Activated naive CD4-positive, alpha-beta T cell treated with anti-CD3 and anti-CD28 coated beads for 36 hours (primary cell): ENCODE measurements at places on chromosomes 3 and 15. TPM values are rescaled to one million over a fixed set of nuclear protein-coding genes. Genes with fewer than 3 reads are reported as not detected.

TMCO5A gene
- not detected for total RNA-seq

ARL6IP5 gene
- 66.4 TPM for total RNA-seq

HTD2 gene
- total RNA-seq: 8.1 TPM

PEX11A gene
- 1.0 TPM for total RNA-seq

CAMK1 gene
- total RNA-seq: 18.9 TPM

GPR87 gene
- total RNA-seq: 0.19 TPM

TCF12 gene
- 70.7 TPM for total RNA-seq

GRCh38 chr3:49352890-49353421, 5.2 kb downstream of the GPX1 start:
- peaks cover 21% of the 10 kb centered on the region for H3K36me3 ChIP-seq
- no peak for DNase-seq
- no peak overlapping the region for H3K27ac ChIP-seq
- peaks cover 13% of the 10 kb centered on the region for H3K4me1 ChIP-seq

GRCh38 chr3:45611209-45611608, 16.7 kb downstream of the LIMD1 start:
- peaks cover 3% of the 10 kb centered on the region for H3K36me3 ChIP-seq
- no peak for DNase-seq
- no peak overlapping the region for H3K4me3 ChIP-seq
- H3K27me3 ChIP-seq: no peaks in the 10 kb centered on the region
- no peak overlapping the region for H3K27ac ChIP-seq

DNA sequence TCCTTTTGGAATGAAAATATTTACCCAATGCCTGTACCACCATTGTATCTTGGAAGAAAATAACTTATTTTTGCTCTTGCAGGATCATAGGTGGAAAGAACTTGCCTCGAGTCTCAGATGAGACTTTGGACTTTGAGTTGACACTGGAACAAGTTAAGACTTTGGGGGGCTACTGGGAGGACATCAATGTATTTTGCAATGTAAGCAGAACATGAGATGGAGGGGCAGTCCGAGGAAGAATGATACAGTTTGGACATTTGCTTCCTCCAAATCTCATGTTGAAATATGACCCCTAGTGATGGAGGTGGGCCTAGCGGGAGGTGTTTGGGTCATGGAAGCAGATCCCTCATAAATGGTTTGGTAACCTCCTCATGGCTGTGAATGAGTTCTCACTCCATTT, 1428.6 kb downstream of the ZPLD1 start:
- H3K27ac ChIP-seq: no peak overlapping the region
- H3K4me1 ChIP-seq: no peaks in the 10 kb centered on the region
- H3K36me3 ChIP-seq: no peaks in the 10 kb centered on the region

GRCh38 chr3:171446801-171447578, 13.2 kb downstream of the TNIK start:
- no peak overlapping the region for H3K27ac ChIP-seq
- no peak for DNase-seq
- H3K36me3 ChIP-seq: peaks cover 2% of the 10 kb centered on the region
- no peak overlapping the region for H3K4me3 ChIP-seq
- H3K4me1 ChIP-seq: peaks cover 50% of the 10 kb centered on the region
- no peaks in the 10 kb centered on the region for H3K27me3 ChIP-seq

GRCh38 chr3:128329491-128330213, 137.0 kb downstream of the DNAJB8 start:
- no peaks in the 10 kb centered on the region for H3K27me3 ChIP-seq
- H3K4me1 ChIP-seq: peaks cover 23% of the 10 kb centered on the region
- H3K4me3 ChIP-seq: no peak overlapping the region
- no peaks in the 10 kb centered on the region for H3K36me3 ChIP-seq

DNA sequence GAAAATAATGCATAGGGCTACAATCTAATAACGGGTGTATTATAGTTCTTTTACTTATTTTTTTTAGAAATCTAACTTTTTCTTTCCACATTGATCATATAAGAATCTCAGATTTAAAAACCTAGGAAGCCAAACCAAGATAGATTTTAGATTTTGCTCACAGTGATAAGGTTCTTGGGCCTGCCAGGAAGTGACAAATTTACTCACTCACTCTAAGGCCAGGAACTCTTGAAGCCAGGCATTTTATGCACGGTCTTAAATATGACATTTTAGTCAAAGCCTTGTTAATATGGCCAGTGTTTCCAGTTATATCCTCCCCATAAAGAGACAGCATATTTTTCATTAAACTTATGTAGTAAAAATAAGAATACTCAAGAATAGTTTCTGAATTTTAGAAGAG, 271.4 kb downstream of the SQOR start:
- H3K4me3 ChIP-seq: no peak overlapping the region
- no peaks in the 10 kb centered on the region for H3K36me3 ChIP-seq
- H3K27me3 ChIP-seq: peaks cover 2% of the 10 kb centered on the region
- H3K27ac ChIP-seq: no peak overlapping the region

- H3K4me1 ChIP-seq: no peaks in the 10 kb centered on the region
- no peak for DNase-seq
- no peak overlapping the region for H3K4me3 ChIP-seq
- H3K36me3 ChIP-seq: no peaks in the 10 kb centered on the region
- peaks cover 15% of the 10 kb centered on the region for H3K27me3 ChIP-seq
These were observed 105.6 kb upstream of the ROPN1 start for GRCh38 chr3:124097362-124098131.

GRCh38 chr3:131393868-131394267, 12.3 kb downstream of the NUDT16 start:
- H3K27me3 ChIP-seq: no peaks in the 10 kb centered on the region
- no peaks in the 10 kb centered on the region for H3K4me1 ChIP-seq
- no peak overlapping the region for H3K4me3 ChIP-seq
- H3K27ac ChIP-seq: no peak overlapping the region
- DNase-seq: no peak

- H3K36me3 ChIP-seq: peaks cover 39% of the 10 kb centered on the region
- no peaks in the 10 kb centered on the region for H3K4me1 ChIP-seq
- DNase-seq: no peak
- H3K27ac ChIP-seq: no peak overlapping the region
- no peak overlapping the region for H3K4me3 ChIP-seq
These were observed 47.9 kb downstream of the ATP2C1 start for GRCh38 chr3:130941793-130942192.

GRCh38 chr15:101428758-101429157, 60.7 kb downstream of the PCSK6 start:
- H3K27me3 ChIP-seq: peaks cover 5% of the 10 kb centered on the region
- no peaks in the 10 kb centered on the region for H3K36me3 ChIP-seq
- DNase-seq: no peak
- no peak overlapping the region for H3K27ac ChIP-seq
- no peaks in the 10 kb centered on the region for H3K4me1 ChIP-seq
- no peak overlapping the region for H3K4me3 ChIP-seq

- H3K4me3 ChIP-seq: no peak overlapping the region
- H3K4me1 ChIP-seq: no peaks in the 10 kb centered on the region
- no peak for DNase-seq
These were observed 511.3 kb downstream of the DIPK2A start for GRCh38 chr3:144482876-144483275.

DNA sequence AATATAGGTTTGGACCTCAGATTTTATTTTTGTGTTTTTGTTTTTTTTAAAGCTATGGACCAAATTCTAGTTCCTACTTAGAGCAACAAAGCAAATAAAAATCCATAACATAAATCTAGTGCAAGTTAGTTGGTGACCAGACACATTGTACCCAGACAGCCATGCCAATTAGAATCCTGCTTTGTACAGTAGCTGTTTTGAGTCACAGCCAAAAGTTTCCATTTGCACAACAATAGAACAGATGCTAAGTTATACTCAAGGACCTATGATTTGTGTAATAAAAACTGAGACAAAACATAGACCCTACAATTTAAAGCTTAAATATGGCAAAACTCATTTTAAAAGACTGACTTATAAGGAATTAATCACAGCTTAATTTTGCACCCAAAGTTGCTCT, 513.1 kb upstream of the CBLB start:
- no peaks in the 10 kb centered on the region for H3K36me3 ChIP-seq
- H3K4me1 ChIP-seq: peaks cover 5% of the 10 kb centered on the region
- no peak overlapping the region for H3K27ac ChIP-seq
- no peaks in the 10 kb centered on the region for H3K27me3 ChIP-seq
- H3K4me3 ChIP-seq: no peak overlapping the region

DNA sequence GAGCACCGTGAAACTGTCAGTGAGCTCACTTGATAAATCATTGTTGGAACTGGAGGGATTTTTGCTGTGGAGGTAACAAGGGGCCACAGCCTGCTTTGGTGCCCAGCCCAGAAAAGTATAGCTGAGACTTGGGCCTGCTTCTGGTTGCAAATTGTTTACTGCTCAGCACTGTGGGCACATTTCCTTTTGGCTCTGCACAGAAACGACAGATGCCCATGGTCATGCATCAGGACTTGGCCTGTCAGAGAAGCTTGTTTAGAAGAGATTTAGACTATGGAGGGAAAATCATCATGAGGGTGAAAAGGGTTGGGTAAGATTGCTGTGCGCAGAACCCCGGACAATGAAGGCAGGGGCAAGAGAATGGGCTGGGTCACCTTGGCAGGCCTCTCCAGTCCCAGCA, 286.1 kb upstream of the CTNNB1 start:
- DNase-seq: no peak
- H3K27ac ChIP-seq: no peak overlapping the region
- H3K4me3 ChIP-seq: no peak overlapping the region
- H3K4me1 ChIP-seq: no peaks in the 10 kb centered on the region
- no peaks in the 10 kb centered on the region for H3K36me3 ChIP-seq
- peaks cover 5% of the 10 kb centered on the region for H3K27me3 ChIP-seq
